ENCODE measurements at places on chromosomes 7 and 10.

DNA sequence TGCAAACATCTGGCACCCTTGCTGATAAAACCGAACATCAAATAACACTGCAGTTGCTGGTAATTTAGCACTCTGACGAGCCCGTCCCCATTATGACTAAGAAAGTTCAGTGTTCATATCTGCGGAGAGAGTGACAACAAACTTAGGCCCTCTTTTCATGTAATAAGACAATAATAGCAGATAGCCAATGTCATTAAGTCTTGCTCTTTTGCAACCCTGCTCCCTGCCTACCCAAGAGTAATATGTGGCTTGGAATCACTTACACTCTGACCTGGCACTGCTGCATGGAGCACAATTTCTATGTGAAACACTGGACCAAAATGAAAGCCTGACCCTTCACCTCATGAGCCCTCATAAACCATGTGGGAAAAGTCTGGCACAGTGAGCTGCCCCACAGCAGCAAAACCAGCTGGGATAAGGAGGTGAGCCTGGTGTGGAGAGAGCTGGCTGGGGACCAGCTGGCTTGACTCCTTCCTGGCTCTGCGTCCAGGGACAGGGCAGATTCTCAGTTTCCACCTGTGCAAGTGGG is 86.5 kb downstream of the HIPK2 start:
- no peak for DNase-seq

- no peak for DNase-seq
Measured at GRCh38 chr10:132640326-132641125, 102.9 kb downstream of the INPP5A start.

DNA sequence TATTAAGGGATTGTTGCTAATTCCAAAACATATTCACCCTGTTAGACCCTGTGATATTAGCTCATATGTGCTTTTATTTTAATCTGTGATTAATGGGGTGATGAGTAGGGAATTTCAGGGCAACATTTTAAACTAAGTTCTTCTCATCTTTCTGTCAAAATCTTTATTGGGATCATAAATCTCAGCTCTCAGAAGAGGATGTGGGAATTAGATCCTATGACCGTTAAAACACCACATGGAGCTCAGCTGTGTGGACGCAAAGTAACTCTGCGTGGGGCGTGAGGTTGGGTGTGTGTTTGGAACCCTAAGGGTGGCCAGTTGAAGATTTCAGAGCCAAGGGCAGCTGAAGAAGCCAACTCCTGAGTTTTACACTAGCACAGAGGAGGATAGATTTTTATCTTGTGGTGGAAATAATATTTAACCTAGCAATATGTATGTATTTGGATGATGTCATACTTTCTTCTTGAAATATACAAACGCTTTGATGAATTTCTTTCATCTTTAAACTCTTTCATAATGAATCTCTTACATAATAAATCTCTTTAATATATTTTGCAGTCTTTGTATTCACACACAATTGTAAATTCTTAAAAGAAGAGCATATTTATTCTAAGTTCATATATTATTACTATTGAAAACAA is 64.4 kb downstream of the EPDR1 start:
- no peak for DNase-seq

DNA sequence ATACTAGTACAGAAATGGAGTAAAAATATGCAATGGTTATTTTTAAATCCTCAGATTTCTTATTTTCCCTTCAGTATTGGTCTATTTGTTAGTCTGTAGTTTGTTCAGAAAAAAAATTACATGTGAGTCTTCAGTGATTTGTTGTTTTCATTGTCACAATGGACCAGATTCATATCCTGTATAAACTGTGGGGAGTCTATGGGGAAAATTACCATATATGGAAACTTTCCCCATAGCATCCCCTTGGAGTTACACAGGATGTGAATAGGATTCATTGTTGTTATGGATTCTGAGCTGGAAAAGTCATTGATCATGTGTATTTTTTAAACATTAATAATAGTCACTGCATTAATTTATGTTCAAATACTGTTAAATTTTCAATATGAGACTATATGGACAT is 72.6 kb downstream of the ST7 start:
- no peak for DNase-seq

DNA sequence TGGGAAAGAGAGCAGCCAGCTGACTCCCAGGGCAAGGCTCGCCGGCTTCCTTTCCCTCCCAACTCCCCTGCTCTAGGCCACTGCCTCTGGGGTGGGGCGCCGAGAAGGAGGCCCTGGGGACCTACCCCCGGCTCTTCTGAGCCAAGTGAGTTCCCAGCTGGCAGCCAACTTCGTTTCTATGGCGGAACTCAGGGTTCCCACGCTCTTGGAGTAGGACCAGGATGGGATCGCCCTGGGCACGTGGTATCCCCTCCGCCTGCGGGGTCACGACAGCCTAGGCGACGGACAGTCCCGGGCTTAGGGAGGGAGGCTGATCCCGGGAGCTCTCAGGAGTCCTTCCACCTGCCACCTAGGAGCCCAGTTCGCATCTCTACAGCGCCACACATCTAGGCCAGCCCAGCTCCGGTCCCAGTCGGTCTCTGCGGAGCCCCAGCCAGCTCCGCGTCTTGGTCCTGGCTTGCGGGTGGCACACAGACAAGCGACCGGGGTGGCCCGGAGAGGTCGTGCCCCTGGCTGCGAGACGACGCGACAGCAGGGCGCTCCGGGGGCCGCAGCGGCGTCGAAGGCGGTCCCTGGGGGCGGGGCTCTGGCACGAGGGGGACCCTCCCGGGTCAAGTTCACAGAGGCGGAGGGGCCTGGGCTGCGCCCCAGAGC is 20.5 kb upstream of the GATA3 start:
- no peak for DNase-seq

All from HuH-7.5 (cell line).